Omental fat pad (tissue), 4 donors: ENCODE measurements at places on chromosomes 12 and 14. TPM values are rescaled to one million over a fixed set of nuclear protein-coding genes. Genes with fewer than 3 reads are reported as not detected.

DNA sequence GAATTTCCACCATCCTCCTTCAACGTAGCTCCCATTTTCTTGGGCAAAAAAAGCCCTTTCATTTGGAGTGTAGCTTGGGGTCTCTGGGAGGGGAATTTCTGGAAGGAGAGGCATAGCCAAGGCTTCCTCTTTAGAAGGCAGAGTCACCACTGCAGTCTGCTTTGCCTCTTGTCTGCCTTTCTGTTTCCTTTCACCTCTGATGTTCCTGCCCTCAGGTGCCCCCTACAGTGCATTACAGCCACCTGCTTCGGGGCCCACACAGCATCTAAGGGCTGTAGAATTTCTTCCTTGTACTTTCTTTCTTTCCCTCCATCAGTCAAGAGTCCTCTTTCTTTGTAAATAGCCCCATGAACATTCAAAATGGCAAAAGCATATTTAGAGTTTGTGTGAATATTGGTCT, 1313.9 kb downstream of the TMEM121 start:
- DNase-seq: no peak

DNA sequence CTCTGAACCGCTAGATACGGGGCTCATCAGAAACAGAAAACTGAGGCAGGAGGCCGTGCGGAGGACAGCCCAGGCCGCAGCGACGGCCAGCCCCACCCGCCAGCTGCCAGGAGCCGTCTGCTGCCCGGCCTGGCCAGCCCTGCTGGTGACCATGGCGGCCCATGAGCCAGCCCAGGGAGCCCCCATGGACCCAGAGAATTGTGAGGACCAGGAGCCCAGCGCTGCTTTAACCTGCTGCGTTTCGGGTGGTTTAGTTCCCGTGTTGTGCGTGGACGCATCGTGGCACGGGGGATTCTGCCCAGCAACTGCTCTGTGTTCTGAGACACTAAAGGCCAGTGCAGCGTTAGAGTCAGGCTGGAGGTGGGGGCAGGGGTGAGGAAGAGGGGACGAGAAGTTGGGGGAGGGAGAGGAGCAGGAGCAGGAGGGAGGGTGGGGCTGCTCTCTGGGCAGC, 44.2 kb downstream of the NOC4L start:
- DNase-seq: no peak

DNA sequence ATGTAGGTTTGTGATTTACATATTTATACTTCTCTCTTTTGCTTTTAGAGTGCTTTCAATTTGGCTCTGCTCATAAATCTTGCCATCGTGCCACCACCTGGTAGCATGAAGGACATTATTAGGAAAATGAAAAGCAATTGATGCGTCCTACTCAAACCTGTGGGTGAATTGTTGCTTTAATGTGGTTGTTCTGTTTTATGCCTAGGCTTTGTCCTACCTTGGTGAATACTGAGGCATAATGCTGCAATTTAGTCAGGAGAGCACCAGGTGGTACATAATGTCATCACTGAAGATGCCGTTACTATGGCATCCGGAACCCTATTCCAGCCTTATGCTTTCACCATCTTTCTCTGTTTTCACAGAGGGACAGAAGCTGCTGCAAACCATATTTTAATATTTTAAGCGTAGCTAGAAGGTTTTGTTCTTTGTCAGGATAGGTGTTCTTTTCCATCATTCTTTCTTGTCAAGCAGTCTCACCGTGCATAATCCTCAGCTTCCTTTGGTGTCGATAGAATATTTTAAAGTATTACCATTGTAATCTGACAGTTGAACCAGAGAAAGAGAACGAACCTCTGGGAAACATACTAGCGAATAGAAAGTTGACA, 68.5 kb upstream of the PKP2 start:
- DNase-seq: no peak

DNA sequence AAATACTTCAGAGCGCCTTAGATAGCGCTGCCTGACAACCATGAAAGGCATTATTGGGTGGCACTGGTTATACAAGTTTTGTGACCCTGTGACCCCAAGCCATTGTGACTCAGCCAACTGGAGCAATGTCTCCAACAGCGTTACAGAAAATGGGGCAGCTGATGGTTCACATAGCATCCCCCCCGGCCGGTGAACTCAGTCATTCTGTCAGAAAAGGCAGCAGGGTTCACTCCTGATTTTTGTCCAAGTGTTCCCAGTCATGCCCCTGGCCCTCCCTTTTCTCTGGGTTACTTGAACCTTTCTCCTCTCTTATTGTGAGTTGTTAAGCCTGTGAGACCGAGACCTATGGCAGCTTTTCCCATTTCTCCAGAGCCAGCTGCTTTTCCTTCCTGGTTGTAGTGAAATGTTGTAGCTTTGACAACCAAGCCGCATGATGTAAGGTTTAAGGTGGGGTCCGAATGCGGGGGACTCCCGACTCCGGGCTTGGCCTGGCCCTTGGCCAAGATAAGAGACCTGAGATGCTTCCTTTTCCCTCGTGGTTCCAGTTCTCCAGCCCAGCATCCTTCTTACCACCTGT, 22.0 kb downstream of the CD9 start:
- no peak for DNase-seq

GRCh38 chr14:104604458-104605449, at the start of gene TMEM179:
TMEM179 (minus strand) TSS chr14:104604772; CDS start chr14:104604741, 31 bp downstream.
- DNase-seq: no peak

GRCh38 chr14:69713209-69713781, 53.6 kb upstream of the SRSF5 start:
- no peak for DNase-seq

Gene SLC38A4
- total RNA-seq: 0.31 TPM

DNA sequence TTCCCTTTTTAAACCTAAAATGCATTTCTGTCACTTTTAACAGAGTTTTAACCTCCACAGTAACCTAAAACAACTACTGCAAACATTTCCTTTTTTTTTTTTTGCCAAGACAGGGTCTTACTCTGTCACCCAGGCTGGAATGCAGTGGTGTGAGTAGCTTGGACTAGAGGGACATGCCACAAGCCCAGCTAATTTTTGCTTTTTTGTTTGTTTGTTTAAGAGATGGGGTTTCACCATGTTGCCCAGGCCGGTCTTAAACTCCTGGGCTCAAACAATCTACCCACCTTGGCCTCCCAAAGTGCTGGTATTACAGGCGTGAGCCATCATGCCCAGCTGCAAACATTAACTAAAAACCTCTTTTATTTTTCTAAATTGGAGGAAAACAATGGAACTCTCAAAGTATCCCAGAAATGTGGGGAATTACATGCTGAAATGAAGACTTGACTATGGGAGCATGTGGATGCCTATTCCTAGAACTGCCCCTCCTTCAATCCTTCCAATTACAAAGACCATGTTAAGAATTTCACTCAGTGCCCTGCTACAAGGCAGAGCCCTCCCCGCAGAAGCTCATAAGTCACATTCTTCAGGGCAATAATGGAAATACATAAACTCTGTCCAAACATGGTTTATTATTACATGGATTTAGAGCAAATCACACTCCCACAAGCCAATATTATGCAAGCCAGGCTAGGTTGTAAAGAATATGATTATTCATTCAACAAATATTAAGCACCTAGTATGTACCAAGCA, 66.9 kb downstream of the C12orf56 start:
- DNase-seq: no peak

DNA sequence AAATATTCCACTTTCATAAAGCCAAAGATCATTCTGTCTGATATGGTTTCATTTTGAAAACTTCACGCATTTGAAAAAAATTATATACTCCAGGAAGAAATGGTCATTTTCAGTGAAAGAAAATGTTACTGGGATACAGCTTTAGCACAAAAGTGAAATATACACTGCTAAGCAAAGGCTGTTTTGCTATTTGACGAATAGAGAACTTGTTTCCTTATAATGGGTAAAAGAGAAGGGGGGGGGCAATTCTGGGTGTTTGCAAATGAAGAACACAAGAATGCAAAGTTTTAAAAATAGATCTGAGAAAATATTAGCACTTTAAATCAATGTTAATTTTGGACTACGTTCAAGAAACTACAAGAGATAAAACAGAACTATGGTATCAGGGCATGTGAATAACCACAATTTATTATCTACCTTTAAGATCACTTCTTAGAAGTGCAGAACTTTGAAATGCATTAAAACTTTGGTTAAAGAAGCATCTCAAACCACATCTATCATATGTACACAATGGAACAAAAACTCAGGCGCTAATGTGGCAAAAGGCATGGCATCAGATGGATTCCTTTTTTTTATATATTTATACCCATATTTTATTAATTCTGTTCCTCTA, 51.1 kb downstream of the EFCAB11 start:
- no peak for DNase-seq

- DNase-seq: no peak
Measured at GRCh38 chr12:89566615-89567014, 40.8 kb upstream of the POC1B start.

Gene FAM90A1
- total RNA-seq: not detected

GRCh38 chr12:23204933-23205778, 580.2 kb downstream of the ETNK1 start:
- no peak for DNase-seq

Gene RDH11
- total RNA-seq: 31.9 TPM

GRCh38 chr12:85946375-85946774, 72.3 kb downstream of the NTS start:
- DNase-seq: no peak

DNA sequence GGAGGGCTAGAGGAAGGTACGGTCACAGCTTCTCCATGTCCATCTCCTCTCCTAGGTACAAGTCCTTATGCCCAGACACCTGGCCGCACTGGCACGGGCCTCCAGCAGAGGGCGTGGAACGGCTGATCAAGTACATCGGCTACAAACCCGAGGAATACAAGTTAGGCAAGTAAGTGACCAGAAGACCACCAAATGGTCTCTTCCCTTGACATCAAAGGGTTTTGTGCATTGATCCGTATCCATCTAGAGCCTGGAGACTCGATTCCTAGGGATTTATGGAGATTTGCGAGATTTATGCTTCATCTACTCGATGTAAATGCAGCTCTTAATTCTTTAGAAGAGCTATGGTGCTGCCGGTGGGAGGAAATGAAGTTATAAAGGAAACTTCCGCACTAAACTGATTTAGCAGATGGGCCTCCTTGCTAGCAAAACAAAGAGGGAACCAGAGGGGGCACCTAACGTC, 44.2 kb downstream of the KCTD10 start:
- peak; percentile 84 for DNase-seq

- DNase-seq: no peak
Measured at GRCh38 chr14:67239582-67239981, 1.7 kb upstream of the PALS1 start.

Gene HNF1A
- not detected for total RNA-seq

Gene BRMS1L
- total RNA-seq: 5.5 TPM

DNA sequence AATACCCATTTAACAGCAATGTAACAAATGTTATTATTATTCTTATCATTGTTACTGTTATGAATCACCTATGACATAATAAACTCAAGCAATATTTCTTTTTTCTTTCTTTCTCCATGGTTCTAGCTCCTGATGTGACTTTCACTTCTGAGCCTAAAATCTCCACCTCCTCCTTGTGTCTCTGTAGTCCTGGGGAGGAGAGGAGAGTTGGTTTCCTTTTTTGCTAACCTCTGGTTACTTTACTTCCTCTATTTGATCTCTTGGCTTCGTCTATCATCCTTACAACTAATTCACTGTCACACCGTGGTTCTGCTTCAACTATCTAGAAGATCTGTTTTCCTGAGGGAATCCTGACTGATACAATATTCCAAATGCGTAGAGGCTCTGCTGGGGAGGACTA, 456.6 kb downstream of the VRK1 start:
- DNase-seq: no peak

- DNase-seq: no peak
Measured at GRCh38 chr12:121961195-121961879, 42.9 kb downstream of the CFAP251 start.

GRCh38 chr12:27331927-27332324, 710 bp upstream of the BMAL2 start:
- no peak for DNase-seq

GRCh38 chr12:30910038-30910350, 16.6 kb upstream of the TSPAN11 start:
- DNase-seq: no peak

DNA sequence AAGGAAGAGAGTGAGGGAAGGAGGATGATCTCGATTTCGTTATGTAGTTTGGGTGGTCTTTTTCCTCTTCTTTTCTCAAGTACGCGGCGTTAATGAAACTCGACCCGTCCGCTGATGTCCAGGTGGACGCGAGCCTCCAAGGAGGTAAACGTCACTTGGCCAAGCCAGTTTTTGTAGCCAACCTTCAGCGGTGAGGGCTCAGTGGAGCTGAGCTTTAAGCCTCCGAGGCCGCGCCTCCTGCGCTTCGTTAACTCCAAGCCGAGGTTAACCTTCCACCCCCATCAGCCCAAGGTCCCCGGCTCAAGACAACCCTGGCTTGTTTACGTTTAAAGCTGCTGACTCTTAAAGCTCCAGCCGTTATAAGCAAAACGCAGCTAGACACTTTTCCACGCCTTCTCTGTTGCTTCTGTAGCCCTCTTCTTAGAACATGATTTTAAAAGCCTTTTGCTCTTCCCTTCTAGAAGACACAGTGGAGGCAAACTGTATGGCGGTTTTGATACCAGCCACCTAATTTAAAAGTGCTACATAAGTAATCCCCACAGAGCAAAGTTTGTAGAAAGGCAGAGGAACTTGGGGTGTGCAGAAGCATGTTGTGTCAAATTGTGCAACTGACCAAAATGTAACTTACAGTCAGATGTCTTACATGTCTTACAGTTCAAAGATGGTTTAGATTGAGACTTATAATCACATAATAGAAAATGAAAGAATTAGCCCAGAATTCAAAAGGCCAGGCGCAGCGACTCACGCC, 923 bp upstream of the ITPR2 start:
- no peak for DNase-seq

Gene TNFAIP2
- 215 TPM for total RNA-seq

- DNase-seq: no peak
Measured at GRCh38 chr12:23472329-23472971, 477.0 kb downstream of the SOX5 start.

Gene PRR13
- total RNA-seq: 42.9 TPM

DNA sequence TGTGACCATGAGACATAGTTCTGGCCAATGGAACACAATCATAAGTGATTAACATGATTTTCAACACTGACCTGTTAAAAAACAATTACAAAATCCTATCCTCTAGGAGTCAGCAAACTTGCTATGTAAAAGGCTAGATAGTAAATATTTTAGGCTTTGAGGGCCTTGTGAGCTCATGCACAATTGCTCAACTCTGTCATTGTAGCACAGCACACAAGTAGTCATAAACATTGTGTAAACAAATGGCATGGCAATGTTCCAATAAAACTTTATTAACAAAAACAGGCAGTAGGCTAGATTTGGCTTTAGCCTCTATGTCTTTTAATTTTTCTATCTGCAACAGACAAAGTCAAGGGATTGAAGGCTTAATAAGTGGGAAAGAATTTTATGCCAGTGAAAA, 350.7 kb downstream of the C12orf50 start:
- no peak for DNase-seq

- no peak for DNase-seq
Measured at GRCh38 chr12:10511756-10512355, 6.2 kb downstream of the EIF2S3B start.

Gene GLIPR1L2
- 0.65 TPM for total RNA-seq
